ENCODE measurements at places on chromosomes 2 and 18.

DNA sequence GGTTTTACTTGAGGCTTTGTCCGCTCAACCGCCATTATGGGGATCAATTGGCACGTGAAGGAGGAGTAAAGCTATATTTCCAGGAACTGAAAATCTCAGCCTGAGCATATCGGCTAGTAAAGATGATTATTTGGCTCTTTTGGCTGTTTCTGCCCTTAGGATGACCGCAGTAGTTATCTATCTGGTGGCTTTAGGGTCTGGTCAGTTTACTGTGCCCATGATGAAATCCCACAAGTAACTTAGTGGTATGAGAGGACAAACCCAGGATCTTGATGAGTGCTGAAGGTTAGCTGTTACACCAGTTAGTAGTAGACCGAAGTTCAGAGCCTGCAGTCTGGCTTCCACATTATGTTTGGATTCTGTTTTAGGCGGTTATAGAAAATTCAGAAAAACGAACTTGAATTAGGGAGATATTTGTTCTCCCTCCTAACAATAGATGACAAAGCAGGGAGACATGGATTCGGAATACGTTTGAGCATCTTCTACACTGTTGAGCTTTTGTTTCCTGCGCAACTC lies 1.2 kb downstream of the MAT2A start:
- DNase-seq = no peak

DNA sequence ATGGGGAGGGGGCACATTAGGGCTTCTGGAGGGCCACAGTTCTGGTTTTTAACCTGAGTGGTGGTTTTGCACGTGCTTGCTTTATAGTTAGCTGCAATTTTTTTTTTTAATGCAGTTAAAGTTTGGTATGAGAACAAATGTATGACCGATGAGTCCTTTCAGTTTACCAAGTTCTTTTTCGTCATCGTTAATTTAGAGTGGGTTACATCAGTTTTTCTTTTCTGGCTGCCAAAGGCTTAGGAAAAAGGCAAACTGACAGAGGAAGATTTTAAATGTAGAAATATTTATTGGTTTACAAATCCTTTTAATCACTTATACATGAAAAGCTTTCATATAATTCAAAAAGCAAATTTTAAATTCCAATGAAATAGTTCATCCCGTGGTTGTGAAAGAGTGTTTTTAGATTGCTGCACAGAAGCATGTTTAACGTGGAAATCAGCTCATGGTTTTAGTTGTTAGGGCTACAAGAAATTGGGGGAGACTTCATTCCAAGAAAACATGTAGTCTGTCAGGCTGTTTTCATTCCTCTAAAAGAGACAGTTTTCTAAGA lies 82.9 kb downstream of the MSH2 start:
- no peak for DNase-seq

DNA sequence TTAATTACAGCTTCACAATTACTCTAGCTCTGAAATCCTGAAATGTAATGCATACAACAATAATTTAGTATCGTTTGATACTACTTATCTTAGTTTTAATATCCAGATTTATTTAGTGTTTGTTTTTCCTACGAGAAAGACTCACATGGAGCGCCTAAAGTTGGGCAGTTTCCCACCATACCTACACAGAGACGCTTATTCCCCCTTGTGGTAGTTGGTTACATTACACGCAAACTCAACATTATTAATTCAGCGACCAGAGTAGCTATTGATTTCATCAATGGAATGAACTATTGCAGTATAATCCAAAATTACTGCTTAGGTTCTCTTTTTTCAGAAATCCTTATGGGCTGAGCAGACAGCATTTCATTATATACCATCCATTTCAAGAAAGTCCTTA lies 164.0 kb upstream of the REG3G start:
- no peak for DNase-seq

DNA sequence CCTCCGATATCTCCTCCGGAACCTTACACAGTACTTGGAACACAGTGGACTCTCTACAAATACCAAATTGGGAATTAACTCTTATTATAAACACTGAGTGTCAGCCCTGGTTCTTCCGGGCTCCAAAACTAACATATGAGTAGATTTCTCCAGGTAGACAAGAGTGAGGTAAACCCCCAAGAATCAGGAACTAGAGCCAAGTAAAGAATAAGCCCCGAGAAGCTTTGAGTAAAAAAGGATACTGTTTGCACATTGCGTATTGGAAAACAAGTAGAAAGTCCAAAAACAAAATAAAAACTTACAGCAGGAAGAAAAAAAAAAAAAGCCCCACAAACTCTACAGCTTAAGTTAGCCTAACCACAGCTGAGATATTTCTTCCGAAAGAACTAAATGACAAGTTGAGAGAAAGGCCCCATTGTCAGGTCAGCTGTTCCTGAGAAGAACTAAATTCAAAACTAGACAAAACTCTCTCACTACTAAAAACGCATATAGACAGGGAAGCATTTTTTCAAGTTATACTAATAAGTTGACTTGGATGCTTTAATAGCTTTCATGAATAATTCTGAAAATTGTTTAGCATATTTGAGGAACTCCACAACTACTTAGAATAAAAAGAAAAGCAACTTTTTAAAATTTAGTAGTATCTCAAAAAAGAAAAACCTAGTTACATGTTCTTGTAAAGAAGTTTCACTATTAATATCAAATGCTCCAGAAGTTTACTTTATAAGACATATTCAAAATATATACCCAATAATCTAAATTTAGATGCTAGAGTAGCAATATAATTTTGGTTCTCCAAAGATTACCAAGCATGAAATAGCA lies 4.3 kb upstream of the HAAO start:
- no peak for DNase-seq

GRCh38 chr2:68121873-68122679 lies 35.6 kb upstream of the PNO1 start:
- DNase-seq = peak; percentile 78

GRCh38 chr2:199464606-199465352 lies 7.0 kb upstream of the SATB2 start:
- no peak for DNase-seq

DNA sequence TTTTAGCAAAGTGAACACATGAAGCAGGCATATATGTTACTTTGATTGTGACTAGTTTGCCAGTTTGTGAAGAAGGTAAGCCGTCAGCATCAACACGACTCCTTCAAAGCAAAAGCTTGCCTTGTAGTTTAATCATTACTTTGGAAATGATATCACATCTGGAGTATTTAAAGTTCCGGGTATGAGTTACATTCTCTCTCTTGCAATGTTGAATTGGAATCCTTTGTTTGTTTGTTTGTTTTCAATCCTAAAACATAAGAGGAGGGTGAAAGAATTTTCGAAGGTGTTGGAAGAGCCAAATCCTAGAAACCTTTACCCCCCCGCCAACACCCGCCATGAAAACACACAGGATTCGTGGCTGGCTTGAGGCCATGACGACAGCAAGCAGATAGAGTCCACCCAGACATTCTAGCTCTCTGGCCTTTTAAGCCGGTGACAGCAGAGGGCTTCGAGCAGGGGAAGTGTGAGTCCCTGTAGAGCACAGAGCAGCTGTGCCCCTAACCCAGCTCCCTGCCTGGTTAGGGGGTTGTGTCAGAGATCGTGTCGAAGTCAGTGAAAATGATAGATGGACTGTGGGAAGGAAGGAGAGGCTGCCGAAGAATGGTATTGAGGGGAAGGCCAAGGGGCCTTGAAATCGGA lies 103.8 kb upstream of the SMIM21 start:
- DNase-seq = no peak

DNA sequence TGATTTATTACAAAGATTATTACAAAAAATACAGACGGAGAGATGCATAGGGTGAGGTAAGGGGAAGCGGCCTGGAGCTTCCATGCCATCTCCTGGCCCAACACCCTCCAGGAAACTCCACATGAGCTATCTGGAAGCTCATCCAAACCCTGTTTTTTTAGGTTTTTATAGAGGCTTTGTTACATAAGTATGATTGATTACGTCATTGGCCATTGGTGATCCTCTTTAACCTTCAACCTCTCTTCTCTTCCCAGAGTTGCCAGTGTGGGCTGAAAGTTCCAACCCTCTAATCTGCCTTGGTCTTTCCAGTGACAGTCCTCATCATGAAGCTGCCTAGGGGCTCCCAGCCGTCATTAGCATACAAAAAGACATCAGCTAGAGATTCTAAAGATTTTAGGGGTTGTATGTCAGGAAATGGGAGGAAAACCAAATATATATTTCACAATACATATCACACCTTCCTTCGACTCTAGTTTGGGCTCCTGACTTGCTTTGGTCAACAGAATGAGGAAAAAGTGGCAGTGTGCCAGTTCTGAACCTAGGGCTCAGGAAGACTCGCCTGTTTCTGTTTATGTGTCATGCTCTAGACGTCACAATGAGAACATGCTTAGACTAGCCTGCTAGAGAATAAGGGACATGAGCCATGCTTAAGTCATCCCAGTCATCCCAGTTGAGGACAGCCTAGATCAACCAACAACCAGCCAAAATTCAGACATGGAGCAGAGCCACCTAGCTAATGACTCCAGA lies 54.1 kb downstream of the ETAA1 start:
- no peak for DNase-seq

DNA sequence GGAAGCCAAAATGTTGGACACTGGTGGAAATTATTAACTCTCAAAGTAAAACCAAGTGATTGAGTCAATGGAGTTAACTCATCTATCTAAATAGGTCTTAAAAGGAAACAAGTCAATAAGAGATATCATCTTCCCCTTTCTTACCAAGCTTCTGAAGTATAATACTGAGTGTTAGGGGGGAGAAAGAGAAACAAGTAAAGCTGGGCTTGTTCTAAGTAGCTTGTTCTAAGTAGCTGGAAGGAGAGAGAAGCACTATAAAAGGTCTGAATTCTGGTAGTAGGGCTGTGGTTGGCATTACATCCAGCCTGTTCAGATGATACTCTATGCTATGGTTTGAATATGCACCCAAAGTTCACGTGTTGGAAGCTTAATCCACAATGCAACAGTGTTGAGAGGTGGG lies 26.8 kb downstream of the YES1 start:
- no peak for DNase-seq

- no peak for DNase-seq
Measured at GRCh38 chr2:171910494-171910893, 11.8 kb upstream of the HAT1 start.

GRCh38 chr2:26178746-26179436 lies 6.0 kb downstream of the GAREM2 start:
- DNase-seq = no peak

DNA sequence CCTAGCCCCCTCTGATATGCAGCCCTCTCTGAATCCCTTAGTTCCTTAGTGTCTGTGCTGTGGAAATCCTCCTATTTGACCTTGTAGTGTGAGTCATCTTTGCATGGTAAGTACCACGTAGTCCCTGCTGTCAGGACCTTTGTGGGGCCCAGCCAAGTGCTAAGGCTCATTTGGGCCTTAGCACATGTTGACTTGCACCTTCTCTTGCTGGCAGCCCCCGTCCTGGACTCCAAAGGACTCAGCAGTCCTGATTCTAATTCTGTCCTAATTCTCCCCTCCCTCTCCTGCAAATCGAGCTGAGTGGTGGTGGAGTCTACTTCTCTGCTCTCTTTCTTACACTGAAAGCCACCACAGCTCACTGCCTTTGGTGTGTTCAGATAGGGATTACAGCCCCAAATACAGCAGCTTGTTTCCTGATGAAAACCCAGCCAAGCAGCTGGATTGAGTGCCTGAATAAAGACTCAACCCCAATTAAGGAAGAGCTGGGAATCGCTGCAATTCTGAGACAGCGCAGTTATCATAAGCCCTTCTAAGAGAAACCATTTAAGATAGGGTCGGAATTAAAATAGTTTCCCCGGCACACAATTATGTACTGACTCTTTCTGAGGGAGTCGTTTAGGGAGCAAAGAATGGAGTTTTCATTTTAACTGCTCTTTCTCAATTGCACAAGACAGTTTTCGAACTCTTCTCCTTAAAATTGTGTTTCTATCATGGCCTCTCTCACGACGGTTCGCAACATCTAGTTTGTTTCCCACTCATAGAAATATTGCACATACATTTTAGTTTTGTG lies 215.6 kb upstream of the TNP1 start:
- DNase-seq = no peak

- DNase-seq = no peak
Measured at GRCh38 chr18:11883153-11883552, 25.0 kb downstream of the MPPE1 start.

GRCh38 chr18:36394486-36394885 lies 97.0 kb downstream of the FHOD3 start:
- DNase-seq = no peak

GRCh38 chr2:83990636-83991035 lies 468.4 kb downstream of the SUCLG1 start:
- no peak for DNase-seq

- no peak for DNase-seq
Measured at GRCh38 chr2:102686479-102687439, 67.4 kb downstream of the SLC9A2 start.

DNA sequence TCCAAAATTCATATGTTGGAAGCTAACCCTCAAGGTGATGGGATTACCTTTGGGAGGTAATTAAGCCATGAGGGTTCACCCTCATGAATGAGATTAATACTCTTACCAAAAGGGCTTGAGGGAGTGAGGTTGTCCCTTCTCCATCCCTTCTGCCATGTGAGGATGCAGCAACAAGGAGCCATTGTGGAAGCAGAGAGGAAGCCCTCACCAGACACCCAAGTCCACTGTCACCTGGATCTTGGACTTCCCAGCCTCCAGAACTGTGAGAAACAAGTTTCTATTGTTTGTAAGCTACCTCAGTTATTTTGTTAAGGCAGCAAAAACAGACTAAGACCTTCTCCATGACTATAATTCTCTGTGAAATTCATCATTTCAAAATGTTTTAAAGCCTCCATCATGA lies 125.7 kb downstream of the FAM124B start:
- DNase-seq = no peak

DNA sequence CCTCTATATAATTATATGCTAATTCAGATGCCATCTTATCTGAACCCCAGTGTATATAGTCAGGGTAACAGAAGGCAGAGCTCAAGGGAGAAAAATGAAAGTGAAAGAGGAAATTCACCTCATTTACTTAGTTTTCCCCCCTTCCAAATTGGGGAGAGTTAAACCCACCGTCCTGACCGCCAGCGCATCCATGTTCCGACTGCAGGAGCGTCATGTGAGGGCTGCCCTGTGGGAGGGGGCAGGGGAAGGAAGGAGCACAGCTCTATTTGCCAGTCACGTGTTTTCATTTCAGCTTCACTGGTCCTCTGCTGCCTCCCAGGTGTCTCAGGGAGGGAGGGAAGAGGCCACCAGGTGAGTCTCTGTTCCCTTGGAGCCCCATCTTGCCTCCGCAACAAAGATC lies 13.2 kb downstream of the CNNM4 start:
- DNase-seq = peak; percentile 35

DNA sequence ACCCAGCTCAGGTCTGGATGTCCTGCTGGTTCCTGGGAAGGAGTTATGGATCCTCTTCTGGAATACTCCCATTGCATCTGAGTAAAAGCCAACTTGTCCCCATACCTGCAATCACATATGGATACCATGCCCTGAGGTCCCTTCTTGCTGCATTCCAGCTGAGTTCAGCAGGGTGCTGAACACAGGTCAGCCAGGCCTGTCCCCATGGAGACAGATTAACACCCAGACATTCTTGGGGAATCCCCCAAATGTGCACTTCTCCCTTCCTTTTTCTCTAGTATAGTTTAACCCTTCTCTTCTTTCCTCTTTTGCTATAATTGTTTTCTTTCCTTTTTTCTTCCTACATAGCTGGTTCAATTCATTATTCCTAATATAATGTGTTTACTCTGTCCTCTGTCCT lies 799.6 kb upstream of the HS6ST1 start:
- DNase-seq = no peak

- no peak for DNase-seq
Measured at GRCh38 chr2:80700961-80701360, 396.4 kb upstream of the LRRTM1 start.

- peak; percentile 26 for DNase-seq
Measured at GRCh38 chr18:75208155-75208835, 644 bp downstream of the PTGR3 start.

- peak; percentile 38 for DNase-seq
Measured at GRCh38 chr18:31741097-31741735, 19.5 kb downstream of the SLC25A52 start.

Measured in T-helper 9 cell (primary cell).